Left ventricle myocardium inferior (tissue), 1 donor: ENCODE measurements at places on chromosomes 7 and 10. TPM values are rescaled to one million over a fixed set of nuclear protein-coding genes. Genes with fewer than 3 reads are reported as not detected.

DNA sequence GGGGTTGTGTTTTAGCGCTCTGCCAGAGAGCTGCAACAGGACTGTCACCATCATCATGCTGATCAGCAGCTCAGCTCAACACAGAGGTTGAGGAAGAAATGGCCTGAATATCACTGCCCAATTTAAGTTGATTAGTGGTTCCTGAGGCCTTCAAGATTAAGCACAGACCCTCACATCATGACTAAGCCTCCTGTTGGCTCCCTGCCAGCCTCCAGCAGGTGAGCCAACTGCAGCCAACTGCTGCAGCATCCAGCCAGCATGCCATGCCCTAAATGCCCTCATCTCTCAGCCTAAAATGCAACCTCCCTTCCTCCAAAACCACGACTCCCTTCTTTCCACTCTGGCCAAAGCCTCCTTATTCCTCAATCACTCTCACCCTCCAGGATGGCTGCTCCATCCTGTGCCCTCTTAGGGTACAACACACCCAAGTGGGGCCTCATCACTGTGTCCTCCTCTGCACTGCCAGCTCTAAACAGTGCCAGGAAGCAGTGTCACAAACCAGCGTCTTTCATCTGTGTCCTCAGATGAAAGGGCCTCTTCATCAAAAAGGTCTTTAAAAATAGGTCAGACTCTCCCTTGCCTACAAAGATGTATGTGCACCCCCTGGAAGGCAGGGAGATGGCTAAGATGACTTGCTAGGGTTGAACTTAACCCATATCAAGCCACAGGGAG is 259.3 kb downstream of the ZEB1 start:
- no peak for DNase-seq

GRCh38 chr10:52701647-52702046 is 70.9 kb downstream of the MBL2 start:
- DNase-seq: no peak

DNA sequence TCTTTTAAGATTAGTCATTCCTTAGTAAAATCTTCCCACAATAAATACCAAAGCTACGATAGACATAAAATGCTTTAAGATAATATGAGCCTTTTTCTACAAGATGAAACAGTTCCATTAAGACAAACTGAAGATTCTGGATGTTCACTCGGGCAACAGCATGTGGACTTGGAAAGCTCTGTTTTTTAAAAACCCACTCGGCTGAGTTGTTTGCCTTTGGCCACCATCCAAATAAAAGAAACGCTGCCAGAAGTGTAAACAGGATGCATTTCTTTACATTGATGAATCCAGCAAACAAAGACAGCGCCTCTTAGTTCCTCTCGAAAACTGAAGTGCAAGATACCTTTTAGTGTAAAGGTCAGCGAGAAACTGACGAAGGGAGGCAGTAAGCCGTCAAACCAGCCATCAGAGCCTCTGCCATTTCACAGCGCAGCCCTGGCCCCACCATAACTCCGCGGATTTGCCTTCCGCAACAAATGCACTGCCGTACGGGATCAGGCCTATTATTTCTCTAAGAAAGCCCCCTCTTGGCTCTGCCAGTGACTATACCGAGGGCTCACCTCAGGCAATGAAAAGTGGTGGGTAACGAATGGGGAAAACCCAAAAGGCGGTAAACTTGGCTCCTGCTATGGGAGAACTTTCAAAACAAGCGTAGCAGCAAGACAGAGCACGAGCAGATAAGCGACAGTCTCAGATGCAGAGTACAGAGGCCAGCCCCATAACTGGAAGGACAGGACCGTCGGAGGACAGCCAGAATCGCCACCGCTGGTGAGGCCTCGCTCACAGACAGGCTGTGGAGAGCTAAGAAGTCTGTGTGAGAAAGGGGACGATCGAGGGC is 41.4 kb downstream of the GNA12 start:
- peak; percentile 55 for DNase-seq

GRCh38 chr10:9613338-9614075 is 1404.2 kb upstream of the CELF2 start:
- DNase-seq: no peak

DNA sequence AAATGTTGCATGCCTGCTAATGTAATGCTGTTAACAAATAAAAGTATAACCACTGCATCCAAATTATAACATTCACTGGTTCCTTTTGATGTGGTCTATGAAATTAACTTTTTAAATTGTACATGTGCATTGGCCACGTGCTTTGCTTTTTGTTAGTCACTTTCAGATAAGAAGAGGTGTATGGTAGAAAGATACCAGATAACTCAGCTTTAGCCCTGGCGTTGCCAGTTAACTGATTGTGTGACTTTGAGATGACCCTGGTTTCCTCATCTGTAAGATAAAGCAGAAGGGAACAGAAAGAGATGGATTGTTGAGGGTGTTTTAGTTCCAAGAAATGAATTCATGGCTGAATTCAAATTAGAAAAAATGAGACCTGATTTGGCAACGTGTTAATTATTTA is 1.9 kb upstream of the TRDMT1 start:
- DNase-seq: no peak

DNA sequence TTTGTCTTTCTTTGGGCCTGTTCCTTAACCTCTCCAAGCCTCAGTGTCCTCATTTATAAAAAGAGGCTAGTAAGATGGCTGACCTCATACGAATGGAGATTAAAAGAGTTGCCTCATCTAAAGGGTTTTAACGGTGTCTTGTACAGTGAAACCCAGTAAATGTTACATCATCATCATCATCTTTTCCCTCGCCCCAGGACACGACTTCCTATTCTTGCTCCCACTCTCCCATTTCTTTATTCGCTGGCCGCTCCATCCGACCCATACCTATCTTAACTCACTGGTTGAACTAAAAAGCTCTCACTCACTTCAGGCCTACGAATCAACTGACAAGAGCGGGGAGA is 554 bp downstream of the FRA10AC1 start:
- no peak for DNase-seq

- no peak for DNase-seq
Observed at GRCh38 chr7:105480931-105481330, 41.1 kb downstream of the PUS7 start.

- DNase-seq: peak; percentile 82
Observed at GRCh38 chr10:119401671-119402395, 140.7 kb downstream of the RGS10 start.

DNA sequence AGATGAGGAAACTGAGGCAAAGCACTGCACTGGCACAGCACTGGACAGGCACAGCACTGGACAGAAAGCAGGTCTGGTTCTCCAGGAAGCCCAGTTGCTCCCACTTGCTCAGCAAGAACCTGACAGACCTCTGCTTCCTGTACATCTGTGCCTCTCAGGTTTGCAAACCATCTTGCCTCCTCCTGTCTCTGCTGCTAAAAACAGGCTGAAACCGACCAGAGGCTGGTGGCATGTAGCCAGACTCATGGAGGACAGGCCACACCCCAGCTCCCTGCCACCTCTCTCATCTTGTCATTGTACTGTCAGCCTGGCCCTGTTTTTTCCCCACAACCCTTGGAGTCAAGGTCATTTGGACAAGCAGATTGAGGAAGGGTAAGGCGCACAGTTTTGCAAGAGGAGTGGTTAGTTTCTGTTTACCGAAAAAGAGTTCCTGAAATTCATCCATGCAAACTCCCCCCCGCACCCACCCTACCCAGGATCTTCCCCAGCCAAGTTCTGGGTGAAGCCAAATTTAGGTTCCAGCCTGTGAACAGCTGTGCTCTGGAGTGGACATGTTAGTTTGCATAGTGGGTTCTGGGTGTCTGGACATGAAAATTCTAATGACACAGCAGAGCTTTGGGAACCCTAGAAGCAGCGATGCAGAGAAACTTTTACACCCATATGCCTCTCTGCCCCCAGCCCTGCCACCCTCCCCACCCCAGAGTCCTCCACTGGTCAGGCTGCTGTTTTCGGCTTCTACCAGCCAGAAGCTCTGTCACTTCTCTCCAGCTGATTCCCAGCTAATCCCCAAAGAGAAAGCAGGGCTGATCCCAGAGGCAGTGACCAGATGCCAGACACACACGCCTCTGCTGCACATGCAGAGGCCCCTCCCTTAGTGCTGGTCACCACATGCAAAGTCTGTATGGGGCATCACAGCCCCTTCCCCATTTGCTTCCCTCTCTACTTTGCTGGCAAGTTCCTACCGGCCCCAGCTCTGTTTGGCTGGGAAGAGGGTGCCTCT is 8.5 kb upstream of the C10orf105 start:
- DNase-seq: peak; percentile 70

GRCh38 chr7:157676001-157676400 is 339.2 kb downstream of the DNAJB6 start:
- DNase-seq: no peak

DNA sequence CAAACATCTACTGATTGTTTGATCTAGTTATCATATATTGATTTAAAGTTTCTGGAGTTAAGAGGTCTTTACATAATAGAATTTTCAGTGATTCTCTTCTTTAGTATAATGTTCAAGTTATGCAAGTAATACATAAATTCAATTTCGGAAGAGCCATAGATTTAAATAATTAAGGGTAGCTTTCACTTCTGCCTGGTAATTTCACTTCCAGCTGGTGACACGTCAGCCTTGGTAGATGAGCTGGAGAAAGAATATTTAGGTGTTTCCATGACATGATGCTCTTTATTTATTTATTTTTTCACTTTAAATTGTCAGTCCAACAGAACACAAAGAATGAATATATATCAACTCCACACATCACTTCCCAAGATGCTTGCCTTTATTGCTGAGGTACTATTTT is 5.2 kb upstream of the OTUD1 start:
- DNase-seq: no peak

- no peak for DNase-seq
Observed at GRCh38 chr7:48173756-48174382, 2.6 kb downstream of the ABCA13 start.

- DNase-seq: no peak
Observed at GRCh38 chr10:95389982-95390381, 99.2 kb upstream of the PDLIM1 start.

- no peak for DNase-seq
Observed at GRCh38 chr7:132751244-132751647, 175.0 kb upstream of the PLXNA4 start.

GRCh38 chr7:50349963-50350944 is 45.7 kb downstream of the IKZF1 start:
- DNase-seq: no peak

DNA sequence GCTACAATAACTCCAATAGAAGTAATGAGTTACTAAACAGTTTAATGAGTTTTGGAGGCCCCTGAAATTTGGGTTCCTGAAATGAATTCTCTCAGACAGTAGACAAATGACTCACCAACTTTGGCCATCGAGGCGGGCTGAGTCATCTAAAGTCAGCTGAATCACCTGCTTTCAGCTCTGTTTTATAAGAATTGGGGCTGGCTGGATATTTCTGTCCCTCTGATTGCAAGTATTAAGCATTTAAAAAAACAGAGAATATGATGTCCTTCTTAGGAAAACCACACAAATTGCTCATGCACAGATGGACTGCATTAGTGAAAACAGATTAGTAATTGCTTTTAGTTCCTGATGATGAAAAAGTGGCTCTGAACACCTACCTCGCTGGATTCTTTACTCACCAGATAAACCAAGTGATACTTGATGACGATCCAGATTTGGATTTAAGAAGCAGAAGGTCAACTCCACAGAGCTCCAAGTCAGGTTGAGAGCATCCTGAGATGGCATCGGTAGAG is 59.1 kb downstream of the ZNF365 start:
- DNase-seq: peak; percentile 27

GRCh38 chr7:112220877-112221434 is 14.5 kb downstream of the ZNF277 start:
- DNase-seq: no peak

GRCh38 chr10:3389130-3389529 is 216.5 kb upstream of the PITRM1 start:
- no peak for DNase-seq

- DNase-seq: no peak
Observed at GRCh38 chr10:112126172-112126571, 57.4 kb downstream of the GPAM start.

DNA sequence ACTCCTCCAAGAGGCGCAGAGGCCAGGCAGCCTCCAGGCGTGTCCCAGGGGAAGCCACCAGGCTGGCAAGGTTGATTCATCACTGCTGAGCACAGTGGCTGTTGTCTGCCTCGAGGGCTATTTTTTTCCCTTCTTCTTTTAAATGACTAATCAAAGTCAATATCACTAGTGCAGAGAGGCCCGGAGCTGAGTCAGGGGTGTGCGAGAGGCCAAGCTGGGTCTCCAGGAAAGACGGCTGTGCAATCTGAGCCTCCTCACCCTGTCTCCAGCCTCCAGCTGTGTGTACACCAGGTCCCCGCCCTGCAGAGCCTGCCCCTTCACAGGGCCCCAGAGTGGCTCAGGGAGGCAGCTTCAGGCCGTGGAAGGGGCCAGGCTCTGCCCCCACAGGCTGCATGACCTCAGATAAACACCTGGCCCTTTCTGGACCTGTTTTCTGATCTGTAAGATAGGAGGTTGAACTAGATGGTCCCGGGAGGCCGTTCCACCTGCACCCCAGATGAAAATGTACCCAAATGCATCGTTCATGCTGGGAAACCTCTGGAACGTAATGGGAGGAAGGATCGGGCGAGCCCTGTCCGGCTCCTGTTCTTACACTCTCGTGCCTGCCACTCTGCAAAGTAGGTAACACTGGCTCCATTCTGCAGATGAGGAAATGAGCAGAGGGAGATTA is 3.7 kb downstream of the STX1A start:
- DNase-seq: no peak

GRCh38 chr7:25117226-25118047 is 7.6 kb downstream of the CYCS start:
- no peak for DNase-seq

- DNase-seq: peak; percentile 9
Observed at GRCh38 chr7:47531584-47532492, 50.1 kb downstream of the TNS3 start.

DNA sequence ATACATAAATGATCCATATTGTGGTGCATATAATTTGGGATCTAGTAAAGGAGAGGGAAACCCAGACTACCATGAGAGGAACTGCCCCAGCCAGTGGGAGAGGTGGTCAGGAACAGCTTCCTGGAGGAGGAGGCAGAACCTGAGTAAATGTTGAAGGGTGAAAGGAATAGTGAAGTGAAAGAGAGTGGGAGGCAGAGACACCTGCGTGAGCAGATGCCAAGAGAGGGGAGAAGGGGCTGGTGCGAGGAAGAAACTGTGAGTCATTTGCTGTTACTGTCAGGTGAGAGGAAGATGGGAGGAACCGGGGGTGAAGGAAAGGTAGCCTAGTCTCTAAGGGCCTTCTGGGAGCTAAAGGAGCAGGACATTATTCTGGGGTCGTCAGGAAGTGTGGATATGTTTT is 294.8 kb downstream of the GRID1 start:
- DNase-seq: no peak

DNA sequence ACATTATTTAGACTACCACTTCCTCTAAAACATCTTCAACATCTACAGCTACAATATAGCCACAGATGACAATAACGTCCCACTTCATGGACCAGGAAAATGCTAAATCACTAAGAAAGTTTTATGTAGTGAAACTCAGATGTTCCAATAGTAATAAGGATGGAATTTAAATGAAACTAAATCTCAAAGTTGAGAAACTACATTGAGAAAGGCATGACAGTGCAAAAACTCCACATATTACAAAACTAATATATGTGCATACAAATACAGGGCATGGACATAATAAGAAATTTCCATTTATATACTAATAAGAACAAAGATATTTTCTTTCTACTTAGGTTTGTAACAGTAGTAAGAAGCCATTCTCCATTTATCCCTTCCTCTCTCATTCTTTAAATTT is 31.1 kb downstream of the POT1 start:
- DNase-seq: no peak

The CPN1 gene
- not detected for total RNA-seq

The UNC5B gene
- 15.6 TPM for total RNA-seq

The PILRA gene
- 2.0 TPM for total RNA-seq

The FAM20C gene
- total RNA-seq: 22.2 TPM

The VWDE gene
- not detected for total RNA-seq

The ADCY1 gene
- 2.8 TPM for total RNA-seq

The HKDC1 gene
- total RNA-seq: not detected

The TFR2 gene
- 0.25 TPM for total RNA-seq

The IFIT1B gene
- total RNA-seq: not detected

The CFAP46 gene
- 0.99 TPM for total RNA-seq

The IMMP2L gene
- total RNA-seq: 17.8 TPM
